Activated gamma-delta T cell treated with Interleukin-2 at 50 U/mL for 16 hours (primary cell): ENCODE measurements at places on chromosomes 2 and 18.

- no peak for DNase-seq
These were observed 17.9 kb upstream of the NPAS2 start for GRCh38 chr2:100802066-100802465.

DNA sequence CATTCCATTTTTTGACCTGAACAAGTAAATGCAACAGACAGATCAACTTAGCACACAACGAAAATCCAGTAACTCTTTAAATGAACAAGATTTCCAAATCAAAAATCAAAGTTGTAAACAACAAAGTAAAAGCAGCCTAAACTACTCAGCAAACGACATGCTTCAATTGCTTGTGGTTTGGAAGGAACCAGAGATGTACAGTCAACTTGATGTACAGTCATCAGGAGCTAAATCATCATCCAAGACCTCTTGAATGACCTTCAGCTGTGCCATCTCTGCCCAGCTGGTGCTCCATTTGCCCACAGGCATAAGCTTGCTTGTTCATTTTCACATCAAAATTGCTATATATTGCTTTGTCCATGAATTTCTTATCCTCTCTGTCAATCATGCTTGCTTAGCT is 109.8 kb downstream of the UPP2 start:
- DNase-seq, result no peak

DNA sequence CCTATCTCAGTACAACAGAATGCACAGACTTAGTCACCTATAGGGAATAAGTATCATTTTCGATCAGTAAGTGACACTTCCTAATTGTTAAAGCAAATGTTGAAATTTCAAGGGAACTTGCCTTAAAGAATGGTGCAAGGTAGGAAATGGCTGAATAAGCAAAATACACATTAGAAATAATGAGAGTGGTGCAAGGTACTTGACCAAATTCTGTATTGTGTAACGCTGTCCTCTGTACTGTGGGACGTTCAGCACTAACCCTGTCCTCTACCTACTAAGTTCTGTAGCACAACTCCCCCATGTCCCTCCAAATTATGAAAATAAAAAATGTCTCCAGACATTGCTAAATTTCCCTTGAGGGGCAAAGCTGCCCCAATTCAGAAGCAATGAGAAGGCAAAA is 19.4 kb downstream of the MMADHC start:
- DNase-seq, result no peak

DNA sequence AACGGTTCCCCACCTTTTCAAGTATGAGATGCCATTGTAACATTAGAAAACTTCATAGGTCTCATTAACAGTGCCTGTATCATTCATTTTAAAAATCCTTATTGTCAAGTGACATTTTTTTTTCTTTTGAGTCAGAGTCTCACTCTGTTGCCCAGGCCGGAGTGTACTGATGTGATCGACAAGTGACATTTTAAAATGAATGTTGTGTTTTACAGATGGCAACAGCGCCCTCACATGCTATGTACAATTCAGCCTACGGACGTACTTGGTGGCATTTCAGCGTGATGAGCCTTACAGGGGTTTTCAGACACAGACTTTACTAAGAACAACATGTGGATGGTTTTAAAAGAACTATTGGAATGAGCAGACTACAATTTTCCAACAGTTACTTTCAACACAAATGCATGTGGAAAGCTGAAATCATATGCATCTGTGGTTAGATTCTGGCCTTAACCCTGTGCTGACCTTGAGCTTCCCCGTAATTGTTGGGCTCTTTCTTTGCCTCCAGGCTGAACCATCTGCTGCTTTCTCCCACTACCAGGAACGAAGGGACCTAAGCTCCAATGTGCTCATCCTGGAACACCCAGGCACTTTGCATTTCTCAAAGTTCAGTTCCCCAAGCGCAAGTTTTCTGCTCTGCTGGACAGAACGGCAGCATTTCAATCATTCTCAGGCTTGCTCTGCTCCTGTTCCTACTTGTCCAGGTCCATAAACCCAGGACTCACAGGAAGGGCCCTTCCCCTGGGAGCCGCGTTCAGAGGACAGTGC is 119.9 kb upstream of the NDUFV2 start:
- no peak for DNase-seq

DNA sequence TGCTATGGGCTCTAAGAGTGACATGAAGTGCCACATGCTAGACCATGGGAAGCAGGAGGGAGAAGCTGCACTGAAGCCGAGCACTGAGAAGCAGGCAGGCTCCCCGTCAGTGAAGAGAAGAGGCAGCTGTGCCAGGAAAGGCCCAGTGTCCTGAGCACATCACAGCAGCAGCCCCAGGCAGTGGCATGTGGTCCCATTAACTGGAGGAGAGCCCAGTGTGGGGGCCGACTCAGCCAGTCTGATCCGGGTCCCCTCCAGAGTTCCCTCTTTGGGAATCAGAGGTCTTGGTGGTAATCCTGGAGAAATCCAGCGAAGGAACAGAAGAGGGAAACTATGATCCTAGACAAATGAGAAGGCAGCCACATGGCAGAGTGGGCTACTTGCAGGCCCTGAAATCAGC is 96.7 kb upstream of the ACAA2 start:
- DNase-seq, result no peak
